Spleen (tissue), 13 donors: ENCODE measurements at places on chromosomes 4 and X. TPM values are rescaled to one million over a fixed set of nuclear protein-coding genes. Genes with fewer than 3 reads are reported as not detected.

Gene RNF128
- polyA plus RNA-seq = not detected

Gene PNMA6A
- polyA plus RNA-seq = 1.1 TPM

Gene CT45A1
- polyA plus RNA-seq = not detected

Gene SATL1
- not detected for polyA plus RNA-seq

Gene FABP2
- not detected for polyA plus RNA-seq

Gene CAPN6
- 1.2 TPM for polyA plus RNA-seq

Gene PLK4
- 2.8 TPM for polyA plus RNA-seq

Gene CPZ
- 0.73 TPM for polyA plus RNA-seq

Gene MBTPS2
- polyA plus RNA-seq = 1.0 TPM

Gene ARMCX6
- polyA plus RNA-seq = 38.5 TPM

Gene CT45A9
- not detected for polyA plus RNA-seq

Gene CYBB
- polyA plus RNA-seq = 35.5 TPM

Gene BEX5
- 3.8 TPM for polyA plus RNA-seq

Gene MAP7D3
- 7.4 TPM for polyA plus RNA-seq

Gene METTL14
- 7.9 TPM for polyA plus RNA-seq

Gene GRPR
- 0.06 TPM for polyA plus RNA-seq

Gene PDCL2
- polyA plus RNA-seq = not detected

Gene SPARCL1
- 112 TPM for polyA plus RNA-seq

Gene PFKFB1
- polyA plus RNA-seq = 0.32 TPM

Gene FGF13
- 4.3 TPM for polyA plus RNA-seq
